ENCODE measurements at places on chromosomes 3 and 15.

GRCh38 chr3:68504201-68504600 is 428.1 kb downstream of the TAFA4 start:
- no peak for DNase-seq

- no peak for DNase-seq
Measured at GRCh38 chr3:16056217-16056616, 118.3 kb upstream of the GALNT15 start.

- no peak for DNase-seq
Measured at GRCh38 chr15:65512807-65513416, 4.6 kb downstream of the DPP8 start.

- no peak for DNase-seq
Measured at GRCh38 chr15:100201376-100202280, 140.1 kb downstream of the ADAMTS17 start.

DNA sequence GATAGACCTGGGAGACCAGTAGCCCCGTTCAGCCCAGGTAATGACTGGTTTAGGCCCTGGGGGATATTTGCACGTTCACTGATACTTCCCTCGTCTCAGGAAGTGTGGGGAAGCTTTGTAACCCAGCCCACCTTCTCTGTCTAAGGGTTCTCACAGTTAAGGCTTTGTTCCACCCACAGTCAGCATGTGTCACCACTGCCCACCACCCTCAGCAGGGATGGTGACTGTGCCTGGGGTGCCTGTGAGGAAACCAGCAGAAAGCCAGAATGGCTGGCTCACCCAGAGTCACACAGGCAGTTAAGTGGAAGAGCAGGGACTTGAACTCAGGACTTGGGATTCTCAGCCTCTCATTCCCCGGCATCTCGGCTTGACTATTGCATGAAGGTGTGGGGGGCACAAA is 5.2 kb downstream of the KBTBD13 start:
- peak; percentile 14 for DNase-seq

DNA sequence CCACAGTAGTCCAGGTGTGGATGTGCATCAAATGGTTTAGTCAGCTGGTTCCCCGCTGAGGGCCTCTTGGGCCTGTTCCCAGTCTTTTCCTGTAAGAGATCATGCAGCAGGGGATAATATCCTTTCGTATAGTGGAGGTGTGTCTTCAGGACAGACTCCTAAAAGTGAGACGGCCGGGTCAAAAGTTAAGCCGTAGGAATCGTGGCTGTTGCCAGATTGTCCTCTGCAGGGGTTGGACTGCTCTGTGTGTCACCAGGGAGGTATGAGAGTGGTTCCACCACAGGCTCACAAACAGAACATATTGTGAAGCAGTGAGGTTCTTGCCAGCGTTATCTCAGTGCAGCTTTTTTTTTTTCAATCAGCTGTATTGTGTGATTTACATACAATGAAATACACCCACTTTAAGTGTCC is 95.0 kb downstream of the VGLL4 start:
- DNase-seq = no peak

GRCh38 chr3:189927975-189928895 is 192.5 kb downstream of the P3H2 start:
- DNase-seq = no peak

DNA sequence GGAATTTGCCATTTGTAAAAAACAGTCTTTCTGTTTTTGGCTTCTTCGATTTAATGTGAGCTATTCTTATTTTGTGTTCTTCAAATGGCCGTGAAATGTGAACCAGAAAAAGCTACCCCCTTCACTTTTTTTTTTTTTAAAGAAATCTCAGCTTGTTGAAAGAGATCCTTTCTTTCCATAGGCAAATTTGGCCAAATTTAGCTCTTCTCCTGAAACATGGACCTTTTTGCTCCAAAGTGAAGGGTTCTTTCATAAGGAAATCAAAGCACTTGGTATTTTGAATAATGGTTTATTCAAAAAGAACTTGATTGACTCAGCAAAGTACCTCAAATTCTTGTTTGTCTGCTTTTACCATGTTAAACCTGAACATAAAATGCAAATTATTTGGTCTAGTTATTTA is 10.1 kb downstream of the RCN2 start:
- DNase-seq = no peak

DNA sequence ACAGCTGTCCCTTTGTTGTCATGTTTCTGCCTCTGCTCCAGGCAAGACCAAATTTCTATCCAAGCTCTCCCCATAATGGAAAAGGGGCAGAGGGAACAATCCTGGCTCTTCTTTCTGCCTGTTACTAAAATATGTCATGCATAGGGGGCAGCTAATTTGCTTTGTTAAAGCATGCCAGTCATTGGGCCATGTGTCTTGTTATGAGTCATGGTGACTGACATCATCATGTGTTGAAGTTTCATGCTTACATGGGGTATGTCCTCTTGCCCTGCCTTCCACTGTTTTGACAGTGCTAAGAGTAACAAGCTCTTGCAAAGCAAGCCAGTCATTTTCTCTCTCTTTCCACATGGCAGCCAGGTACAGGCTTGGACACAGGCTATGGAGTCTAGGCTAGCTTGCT is 268.9 kb downstream of the GABRB3 start:
- DNase-seq = no peak

GRCh38 chr15:23483821-23484299 is 36.8 kb upstream of the GOLGA6L2 start:
- DNase-seq = no peak

GRCh38 chr3:154931484-154931883 is 148.6 kb upstream of the MME start:
- no peak for DNase-seq

- DNase-seq = no peak
Measured at GRCh38 chr3:56025326-56025725, 442.9 kb downstream of the ERC2 start.

DNA sequence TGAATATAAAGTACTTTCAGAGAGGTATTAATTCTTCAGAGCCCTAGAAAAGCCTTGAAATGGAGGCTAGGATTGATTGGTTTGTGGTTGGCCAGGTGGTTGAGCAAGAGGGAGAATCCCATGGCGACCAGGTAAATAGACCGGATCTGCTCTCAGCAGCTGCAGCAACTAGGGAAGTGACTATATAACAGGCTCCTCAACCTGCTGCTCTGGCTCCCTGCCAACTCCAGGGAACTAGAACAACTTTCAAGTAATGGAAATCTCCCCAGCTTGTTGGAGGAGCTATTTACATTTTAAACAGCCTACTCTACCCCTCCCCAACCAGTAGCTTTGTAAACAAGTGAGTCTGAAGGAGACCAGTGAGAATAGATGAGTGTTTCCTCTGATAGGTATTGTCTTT is 121.8 kb upstream of the CADM2 start:
- no peak for DNase-seq

DNA sequence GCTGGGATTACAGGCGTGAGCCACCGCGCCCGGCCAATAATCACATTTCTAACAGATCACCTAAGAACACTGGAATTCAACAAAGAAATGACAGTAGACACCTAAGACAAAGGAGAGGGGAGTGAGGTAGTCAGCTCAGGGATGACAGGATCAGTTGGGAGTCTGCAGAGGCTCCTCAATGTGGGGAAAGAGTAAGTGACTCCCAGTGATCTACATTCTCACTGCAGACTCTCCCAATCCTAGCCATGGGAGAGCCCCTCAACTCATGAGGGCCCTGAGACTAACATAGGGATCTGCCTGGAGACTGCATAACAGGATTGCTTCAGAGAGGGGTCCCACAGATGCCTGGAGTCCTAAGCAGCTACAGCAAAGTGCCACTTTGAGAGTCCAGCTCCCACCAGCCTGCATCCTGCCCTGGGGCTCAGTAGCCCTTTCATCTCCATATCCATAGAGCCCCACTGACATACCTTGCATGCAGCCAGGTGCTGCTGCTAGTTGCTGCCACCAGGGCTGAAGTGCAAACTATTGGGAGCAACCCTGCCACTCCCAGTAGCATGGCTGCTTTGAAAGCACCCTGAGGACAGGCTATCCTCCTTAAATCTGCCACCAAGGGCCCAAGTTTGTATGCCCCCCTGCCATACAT is 21.8 kb upstream of the PFN2 start:
- no peak for DNase-seq

- DNase-seq = no peak
Measured at GRCh38 chr3:52238193-52238760, 681 bp downstream of the TWF2 start.

DNA sequence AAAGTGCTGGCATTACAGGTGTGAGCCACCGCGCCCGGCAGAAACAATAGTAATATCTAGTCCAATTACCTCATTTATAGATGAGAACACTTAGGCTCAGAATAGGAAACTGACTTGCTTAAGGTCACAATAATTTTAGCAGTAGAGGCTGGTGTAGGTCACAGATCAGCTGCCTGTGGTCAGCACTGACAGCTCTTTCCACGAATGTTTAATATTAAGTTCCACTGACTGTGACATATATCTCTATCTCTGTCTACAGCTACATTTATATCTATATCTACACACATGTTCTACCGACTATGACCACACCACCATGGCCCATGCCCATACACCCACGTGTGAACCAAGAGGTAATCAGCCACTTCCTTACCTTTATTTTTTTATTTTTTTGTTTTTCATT is 40.2 kb upstream of the DLG1 start:
- DNase-seq = no peak

- peak; percentile 73 for DNase-seq
Measured at GRCh38 chr15:74438721-74439316, 5.1 kb upstream of the SEMA7A start.

DNA sequence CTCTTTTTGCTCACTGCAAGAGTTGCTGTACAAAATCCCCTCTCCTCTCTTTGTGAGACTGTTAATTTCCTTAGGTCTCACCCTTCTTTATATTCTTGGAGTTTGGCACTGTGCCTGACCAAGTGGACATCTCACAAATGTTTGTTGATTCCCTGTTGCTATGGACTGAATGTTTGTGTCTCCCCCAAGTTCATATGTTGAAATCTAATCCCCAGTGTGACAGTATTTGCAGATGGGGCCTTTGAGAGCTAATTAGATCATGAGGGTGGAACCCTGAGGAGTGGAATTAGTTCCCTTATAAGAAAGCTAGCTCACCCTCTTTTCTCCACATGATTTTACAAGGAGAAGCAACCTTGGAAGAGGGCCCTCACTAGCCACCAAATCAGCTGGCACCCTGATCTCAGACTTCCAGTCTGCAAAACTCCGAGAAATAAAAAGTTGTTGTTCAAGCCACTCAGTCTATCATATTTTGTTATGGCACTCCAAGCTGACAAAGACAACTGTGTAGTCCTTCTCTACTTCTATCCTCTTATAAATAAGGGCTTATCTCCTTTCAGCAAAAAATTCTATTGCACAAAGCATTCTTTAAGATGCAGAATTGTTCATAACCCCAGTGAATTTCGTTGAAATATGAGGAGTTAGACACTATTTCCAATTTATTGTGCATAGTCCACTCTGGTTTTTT is 65.5 kb upstream of the NPHP3 start:
- no peak for DNase-seq
